ENCODE measurements at places on chromosomes 3 and 15. TPM values are rescaled to one million over a fixed set of nuclear protein-coding genes. Genes with fewer than 3 reads are reported as not detected.

The CAPN3 gene
- 31.7 TPM for total RNA-seq

The DPH6 gene
- total RNA-seq = 21.2 TPM

The CPLX3 gene
- total RNA-seq = not detected

The GOLGA6L7 gene
- not detected for total RNA-seq

The CHDH gene
- total RNA-seq = 12.3 TPM

The THSD4 gene
- 21.8 TPM for total RNA-seq

The ALS2CL gene
- total RNA-seq = 14.4 TPM

The IMPG2 gene
- 0.20 TPM for total RNA-seq

DNA sequence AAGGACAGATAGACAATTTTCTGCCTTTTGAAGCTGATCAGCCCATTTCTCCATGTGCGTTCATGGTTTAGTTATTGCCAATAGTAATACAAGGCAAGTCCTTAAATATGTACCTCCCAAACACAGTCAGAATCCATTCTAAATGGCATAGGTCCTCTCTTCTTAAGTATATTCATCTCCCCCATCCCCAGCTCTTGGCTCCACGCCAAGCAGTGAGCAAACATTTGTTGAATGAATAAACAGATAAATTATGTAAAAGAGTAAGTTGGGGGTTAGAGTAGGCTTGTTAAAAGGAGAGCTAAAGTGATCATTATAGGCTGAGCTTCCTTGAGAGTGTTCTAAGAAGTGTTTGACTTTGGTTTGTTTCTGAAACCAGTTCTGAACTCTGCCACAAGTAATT is 241.3 kb downstream of the ITPR1 start:
- H3K4me1 ChIP-seq = no peaks in the 10 kb centered on the region
- DNase-seq = no peak
- no peak overlapping the region for H3K27ac ChIP-seq
- H3K36me3 ChIP-seq = no peaks in the 10 kb centered on the region

- no peaks in the 10 kb centered on the region for H3K27me3 ChIP-seq
- DNase-seq = no peak
- H3K4me1 ChIP-seq = no peaks in the 10 kb centered on the region
These were observed 36.3 kb downstream of the STAC start for GRCh38 chr3:36416599-36416998.

- no peaks in the 10 kb centered on the region for H3K4me1 ChIP-seq
- H3K36me3 ChIP-seq = no peaks in the 10 kb centered on the region
- no peaks in the 10 kb centered on the region for H3K27me3 ChIP-seq
- H3K27ac ChIP-seq = no peak overlapping the region
These were observed 871.9 kb upstream of the GBE1 start for GRCh38 chr3:82633319-82633718.

DNA sequence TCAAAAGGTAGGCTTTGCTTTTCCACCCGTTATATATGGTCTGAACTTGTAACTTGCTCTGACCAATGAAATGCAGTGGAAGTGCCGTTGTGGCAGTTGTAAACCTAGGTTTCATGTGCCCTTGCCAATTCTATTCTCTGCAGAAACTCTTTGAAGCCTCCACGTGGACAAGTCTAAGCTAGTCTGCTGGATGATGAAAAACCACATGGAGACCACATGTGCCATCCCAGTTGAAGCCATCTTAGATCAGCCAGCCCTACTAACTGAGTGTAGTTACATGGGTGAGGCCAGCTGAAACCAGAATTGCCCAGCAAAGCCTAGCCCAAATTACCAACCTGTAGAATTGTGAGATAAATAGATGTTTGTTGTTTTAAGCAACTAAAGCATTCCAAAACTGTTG is 183.7 kb upstream of the KCNH8 start:
- H3K36me3 ChIP-seq = no peaks in the 10 kb centered on the region
- no peak overlapping the region for H3K4me3 ChIP-seq
- no peak overlapping the region for H3K27ac ChIP-seq

- H3K27ac ChIP-seq = no peak overlapping the region
- no peaks in the 10 kb centered on the region for H3K27me3 ChIP-seq
- H3K4me1 ChIP-seq = peaks cover 5% of the 10 kb centered on the region
- no peaks in the 10 kb centered on the region for H3K36me3 ChIP-seq
- no peak overlapping the region for H3K4me3 ChIP-seq
- DNase-seq = no peak
These were observed 186.1 kb upstream of the TSC22D2 start for GRCh38 chr3:150221904-150222523.

DNA sequence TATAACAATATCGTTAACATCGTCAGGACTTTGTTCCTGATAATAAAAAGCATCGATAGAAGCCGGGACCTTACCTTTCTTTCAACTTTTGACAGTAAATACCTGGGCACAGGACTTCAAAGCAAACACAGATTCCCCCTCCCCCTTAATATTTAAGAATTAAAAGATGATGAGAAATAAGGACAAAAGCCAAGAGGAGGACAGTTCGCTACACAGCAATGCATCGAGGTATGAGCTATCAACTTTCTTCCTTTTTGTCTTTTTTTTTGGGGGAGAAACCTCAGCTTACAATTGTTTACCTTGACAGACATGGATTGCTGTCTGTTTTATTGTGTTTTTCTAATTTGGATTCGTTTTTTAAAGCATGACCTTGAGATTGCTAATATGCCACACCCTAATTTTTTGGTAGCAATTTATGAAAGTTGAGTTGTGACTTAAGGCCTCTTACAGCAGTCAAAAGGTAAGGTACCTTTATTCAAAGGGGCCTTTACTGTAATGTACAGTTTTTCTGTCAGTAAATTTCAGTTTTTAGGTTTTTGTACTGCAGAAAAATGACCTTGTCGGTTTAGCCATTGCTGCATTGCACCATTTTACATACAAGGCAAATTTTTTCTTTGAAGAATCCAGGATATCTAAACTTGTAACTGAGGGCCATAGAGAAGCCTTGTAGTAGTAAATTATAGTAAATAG is 1.1 kb downstream of the CHD2 start:
- peaks cover 71% of the 10 kb centered on the region for H3K4me1 ChIP-seq
- H3K4me3 ChIP-seq = peak overlapping the region; percentile 69
- H3K27me3 ChIP-seq = no peaks in the 10 kb centered on the region
- H3K27ac ChIP-seq = peak overlapping the region; percentile 99
- peaks cover 8% of the 10 kb centered on the region for H3K36me3 ChIP-seq
- no peak for DNase-seq

- no peak overlapping the region for H3K4me3 ChIP-seq
- DNase-seq = no peak
- no peak overlapping the region for H3K27ac ChIP-seq
- no peaks in the 10 kb centered on the region for H3K36me3 ChIP-seq
- H3K27me3 ChIP-seq = no peaks in the 10 kb centered on the region
- H3K4me1 ChIP-seq = no peaks in the 10 kb centered on the region
These were observed 83.8 kb downstream of the RAD18 start for GRCh38 chr3:8879347-8879944.

DNA sequence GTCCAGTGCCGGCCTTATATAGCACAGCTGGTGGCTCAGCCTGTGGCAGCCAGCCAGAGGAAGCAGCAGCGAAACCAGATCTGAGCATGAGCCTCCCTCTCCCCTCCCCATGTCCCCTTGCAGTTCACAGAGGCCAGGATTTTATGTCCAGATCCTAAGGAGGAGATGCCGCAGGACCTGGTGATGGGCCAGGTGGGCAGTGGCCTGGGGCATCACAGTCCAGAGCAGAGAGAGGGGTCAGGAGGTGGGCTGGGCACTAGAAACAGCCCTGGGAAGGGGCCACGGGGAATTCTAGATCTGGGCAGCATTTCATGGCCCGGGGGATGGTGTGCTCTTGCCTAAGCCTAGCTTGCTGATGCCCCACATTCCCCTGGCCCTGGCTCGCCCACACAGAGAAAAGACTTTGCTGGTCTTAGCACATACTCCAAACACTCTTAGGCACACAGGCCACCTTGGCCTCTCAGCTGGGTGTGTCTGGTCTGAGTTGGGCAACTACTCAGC is 259 bp upstream of the CILP start:
- peak overlapping the region; percentile 69 for H3K27ac ChIP-seq
- H3K4me1 ChIP-seq = no peaks in the 10 kb centered on the region
- DNase-seq = peak; percentile 29
- H3K36me3 ChIP-seq = no peaks in the 10 kb centered on the region
- no peak overlapping the region for H3K4me3 ChIP-seq

- H3K36me3 ChIP-seq = peaks cover 90% of the 10 kb centered on the region
- no peaks in the 10 kb centered on the region for H3K27me3 ChIP-seq
- no peak overlapping the region for H3K4me3 ChIP-seq
- DNase-seq = no peak
- H3K27ac ChIP-seq = no peak overlapping the region
These were observed 38.2 kb downstream of the MTMR10 start for GRCh38 chr15:30953183-30953582.

DNA sequence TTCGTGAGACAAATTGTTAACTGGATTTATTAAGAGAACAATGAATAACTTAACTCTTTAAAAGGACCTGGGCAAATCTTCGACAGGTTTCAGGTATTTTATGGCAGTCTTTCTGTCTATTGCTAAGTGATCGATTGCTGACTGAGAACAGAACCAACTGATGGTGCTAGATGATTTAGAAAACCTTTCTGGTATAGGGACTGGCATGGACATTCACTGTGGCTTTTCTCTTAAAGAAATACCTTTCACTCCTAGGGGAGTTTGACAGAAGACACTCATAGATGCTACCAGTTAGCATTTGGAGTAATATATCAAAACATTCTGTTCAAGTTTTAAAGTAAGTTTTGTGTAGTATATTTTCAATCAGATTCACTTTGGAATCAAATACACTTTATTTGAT is 654 bp downstream of the PPARG start:
- DNase-seq = no peak
- no peaks in the 10 kb centered on the region for H3K4me1 ChIP-seq
- no peaks in the 10 kb centered on the region for H3K36me3 ChIP-seq
- no peak overlapping the region for H3K4me3 ChIP-seq
- H3K27me3 ChIP-seq = no peaks in the 10 kb centered on the region

DNA sequence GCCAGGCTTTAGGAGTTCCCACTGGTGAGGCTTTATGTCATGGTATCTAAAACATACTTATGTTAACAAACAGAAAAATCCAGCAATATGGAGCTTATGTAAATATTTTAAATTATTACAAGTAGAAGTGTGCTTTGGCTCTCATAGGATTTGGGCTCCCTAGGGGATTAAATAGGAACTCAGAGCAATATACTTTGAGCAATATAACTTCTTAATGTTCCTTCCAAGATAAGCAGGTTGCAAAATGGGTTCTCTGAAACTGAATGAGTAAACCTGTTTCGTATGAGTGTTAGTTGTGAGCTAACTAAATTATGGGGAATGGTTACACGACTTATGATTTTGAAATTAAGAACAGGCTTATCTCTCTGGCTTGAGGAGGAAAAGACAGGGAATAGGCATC is 366.1 kb upstream of the ZNF385D start:
- no peak for DNase-seq
- no peaks in the 10 kb centered on the region for H3K27me3 ChIP-seq
- H3K4me3 ChIP-seq = no peak overlapping the region
- no peaks in the 10 kb centered on the region for H3K36me3 ChIP-seq

DNA sequence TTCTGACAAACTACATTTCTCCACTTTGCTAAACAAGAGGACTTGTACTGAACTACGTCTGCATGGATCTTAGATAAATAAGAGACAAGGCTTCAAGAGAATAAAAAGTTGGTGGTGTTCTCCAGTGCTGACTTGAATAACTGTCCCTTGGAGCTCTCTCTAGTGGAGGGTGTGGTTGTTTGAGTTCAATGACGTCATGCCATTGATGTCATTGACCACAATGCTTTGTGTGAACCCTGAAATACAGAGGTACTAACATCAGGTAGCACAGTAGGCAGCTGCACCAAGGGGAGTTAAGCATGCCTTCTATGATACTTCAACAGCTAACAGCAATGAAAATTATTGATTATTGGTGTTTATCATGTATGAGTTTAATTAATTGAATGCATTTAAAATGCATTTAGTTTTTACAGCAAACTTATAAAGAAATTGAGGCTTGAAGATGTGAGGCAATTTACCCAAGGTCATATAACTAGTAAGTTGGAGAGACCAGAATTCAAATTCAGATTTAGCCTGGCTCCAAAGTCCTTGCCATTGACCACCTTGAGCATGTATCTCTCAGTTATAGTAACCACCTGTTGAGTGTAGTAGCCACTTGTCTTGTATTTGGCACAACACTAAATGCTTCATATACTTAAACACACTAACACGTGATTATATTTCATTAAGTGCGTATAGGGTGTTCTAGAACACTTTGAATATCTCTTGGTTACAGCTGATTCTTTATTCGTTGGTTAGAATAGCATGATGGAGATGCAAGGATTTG is 126.0 kb upstream of the ANKRD28 start:
- H3K27me3 ChIP-seq = no peaks in the 10 kb centered on the region
- H3K4me1 ChIP-seq = peaks cover 4% of the 10 kb centered on the region
- no peaks in the 10 kb centered on the region for H3K36me3 ChIP-seq
- no peak overlapping the region for H3K4me3 ChIP-seq

DNA sequence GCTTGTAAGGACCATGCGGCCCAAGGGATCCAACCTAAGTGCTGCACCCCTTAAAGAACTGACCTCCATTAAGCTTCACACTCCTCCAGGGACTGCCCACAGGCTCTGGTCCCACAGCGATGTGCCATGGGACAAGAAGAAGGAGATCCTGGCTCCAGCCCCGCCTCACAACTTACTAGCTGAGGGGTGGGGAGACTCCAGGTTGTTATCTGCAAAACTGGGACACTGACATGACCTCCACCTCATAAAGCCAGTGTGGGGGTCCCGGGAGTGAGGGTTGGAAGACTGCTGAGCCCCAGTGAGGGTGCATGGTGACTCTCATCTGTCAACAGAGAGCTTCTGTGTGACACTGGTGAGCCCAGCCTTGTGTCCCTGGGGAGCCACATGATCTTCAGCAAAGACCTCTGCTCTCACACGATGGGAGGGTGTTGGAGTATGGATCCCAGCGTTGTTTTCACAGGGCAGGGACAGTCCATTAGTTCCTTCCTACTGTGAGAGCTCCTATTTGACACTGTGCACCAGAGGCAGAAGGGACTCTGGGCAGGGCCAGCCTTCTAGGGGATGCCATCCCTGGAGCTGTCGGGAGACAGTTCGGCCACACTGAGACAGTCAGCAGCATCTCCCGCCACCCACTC is 26.7 kb downstream of the EAF1 start:
- H3K4me1 ChIP-seq = no peaks in the 10 kb centered on the region
- DNase-seq = no peak
- H3K4me3 ChIP-seq = no peak overlapping the region
- no peaks in the 10 kb centered on the region for H3K27me3 ChIP-seq
- H3K36me3 ChIP-seq = no peaks in the 10 kb centered on the region
- H3K27ac ChIP-seq = no peak overlapping the region

DNA sequence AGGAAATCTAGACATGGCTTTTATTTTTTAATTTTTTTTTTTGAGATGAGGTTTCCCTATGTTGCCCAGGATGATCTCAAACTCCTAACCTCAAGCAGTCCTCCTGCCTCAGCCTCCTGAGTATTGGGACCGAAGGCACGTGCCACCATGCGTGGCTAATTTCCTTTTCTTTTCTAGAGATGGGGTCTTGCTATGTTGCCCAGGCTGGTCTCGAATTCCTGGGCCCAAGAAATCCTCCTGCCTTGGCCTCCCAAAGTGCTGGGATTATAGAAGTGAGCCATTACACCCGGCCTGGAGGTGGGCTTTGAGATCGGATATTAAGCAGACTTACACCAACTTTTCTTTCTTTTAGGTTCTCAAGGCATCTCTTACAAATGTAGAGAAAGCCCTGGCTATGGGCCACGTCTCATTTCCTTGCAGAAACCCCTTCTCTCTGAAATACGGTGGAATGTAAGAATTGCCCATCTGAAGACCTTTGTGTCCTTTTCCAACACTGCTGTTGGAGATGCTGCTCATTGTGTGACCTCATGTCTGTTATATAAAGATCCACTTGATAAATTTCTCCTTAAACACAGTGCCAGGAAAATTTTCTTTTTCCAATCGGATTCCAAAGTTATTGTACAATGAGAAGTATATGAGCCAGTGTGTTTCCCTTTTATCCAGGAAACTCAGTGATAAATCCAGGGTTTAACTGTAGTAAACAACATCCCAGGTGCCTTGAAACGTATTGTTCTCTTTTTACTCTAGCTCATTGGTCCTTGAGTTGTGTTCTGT is 36.8 kb upstream of the CFAP161 start:
- DNase-seq = no peak
- H3K4me3 ChIP-seq = no peak overlapping the region
- peaks cover 24% of the 10 kb centered on the region for H3K4me1 ChIP-seq

All from tibial nerve (tissue), 4 donors.